ENCODE measurements at places on chromosomes 1 and 21. TPM values are rescaled to one million over a fixed set of nuclear protein-coding genes. Genes with fewer than 3 reads are reported as not detected.

DNA sequence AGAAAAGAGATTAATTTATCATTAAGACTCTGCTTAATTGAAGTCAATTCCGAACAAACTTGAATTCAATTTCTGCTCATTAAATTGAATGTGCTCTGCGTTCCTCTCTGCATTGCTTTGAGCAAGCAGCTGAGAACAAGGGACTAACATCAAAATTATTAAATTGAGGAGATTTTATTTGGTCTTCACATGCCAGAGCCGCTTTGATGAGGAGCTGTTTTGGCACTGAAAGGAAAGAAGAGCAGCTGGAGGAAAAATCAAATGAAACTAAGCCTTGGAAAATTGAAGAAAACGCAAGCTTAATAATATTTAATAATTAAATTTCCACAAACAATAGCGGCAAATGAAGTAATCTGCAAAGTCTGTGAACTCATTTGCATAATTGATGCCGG lies 222.0 kb upstream of the PKN2 start:
- peak; percentile 71 for DNase-seq

- DNase-seq = no peak
Observed at GRCh38 chr21:39134288-39134810, 48.9 kb downstream of the PSMG1 start.

DNA sequence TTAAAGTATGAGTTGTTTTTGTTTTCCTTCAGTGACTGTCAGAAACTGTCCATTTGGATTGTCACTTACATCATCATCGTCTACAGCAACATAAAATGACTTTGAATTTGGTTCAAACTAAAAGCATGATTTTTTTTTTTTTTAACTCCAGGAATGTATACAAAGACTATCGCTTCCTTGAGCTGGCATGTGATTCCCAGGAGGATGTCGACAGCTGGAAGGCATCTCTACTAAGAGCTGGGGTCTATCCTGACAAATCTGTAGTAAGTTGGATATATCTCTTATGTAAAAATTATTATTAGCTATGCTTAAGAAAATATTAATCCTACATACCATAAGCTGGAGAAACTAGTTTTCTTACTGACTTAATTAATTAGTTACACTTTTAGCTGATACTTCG lies 111.9 kb upstream of the C1orf105 start:
- no peak for DNase-seq

- DNase-seq = no peak
Observed at GRCh38 chr21:45583831-45584509, 41.7 kb upstream of the SLC19A1 start.

GRCh38 chr1:53237638-53238037 lies 680 bp downstream of the MAGOH start:
- no peak for DNase-seq

DNA sequence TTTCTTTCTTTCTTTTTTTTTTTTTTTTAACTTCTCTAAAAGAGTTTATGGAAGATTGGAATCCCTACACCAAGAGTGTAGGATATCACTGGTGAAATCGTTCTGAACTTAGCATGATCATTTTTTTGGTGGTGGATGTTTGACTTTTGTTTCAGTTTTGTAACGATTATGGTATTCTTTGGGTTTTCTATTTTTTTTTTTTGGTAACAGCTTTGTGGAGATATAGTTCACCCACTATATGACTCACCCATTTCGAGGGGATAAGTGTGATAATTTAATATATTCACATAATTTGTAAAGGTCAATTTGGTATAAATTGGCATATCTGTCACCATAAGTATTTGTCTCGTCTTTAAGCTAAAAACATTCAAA lies 29.2 kb downstream of the AGPAT3 start:
- no peak for DNase-seq

Gene RHCE
- polyA plus RNA-seq = 1.7 TPM

DNA sequence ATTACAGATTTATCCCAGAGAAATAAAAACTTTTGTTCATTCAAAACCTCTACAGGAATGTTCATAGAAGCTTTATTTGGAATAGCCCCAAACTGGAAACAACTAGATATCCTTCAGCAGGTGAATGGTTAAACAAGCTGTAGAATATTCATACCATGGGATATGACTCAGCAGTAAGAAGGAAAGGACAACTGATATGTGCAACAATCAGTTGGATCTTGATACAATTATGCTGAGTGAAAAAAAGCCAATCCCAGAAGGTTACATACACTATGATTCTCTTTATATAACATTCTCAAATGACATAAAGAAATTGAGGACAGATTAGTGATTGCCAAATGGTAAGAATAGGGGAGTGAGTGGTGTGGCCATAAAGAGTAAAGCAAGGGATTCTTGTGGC lies 376.7 kb downstream of the S1PR1 start:
- DNase-seq = no peak

Gene CNKSR1
- 24.0 TPM for polyA plus RNA-seq

Gene OR2T33
- polyA plus RNA-seq = not detected

Gene LAPTM5
- 25.3 TPM for polyA plus RNA-seq

- no peak for DNase-seq
Observed at GRCh38 chr1:172482044-172482443, 38.2 kb upstream of the PIGC start.

GRCh38 chr1:200317236-200317635 lies 92.6 kb downstream of the ZNF281 start:
- DNase-seq = no peak

Gene ARHGEF16
- 6.9 TPM for polyA plus RNA-seq

- DNase-seq = no peak
Observed at GRCh38 chr1:227888404-227889046, 59.2 kb downstream of the WNT9A start.

GRCh38 chr1:41749991-41750745 lies 168.6 kb downstream of the HIVEP3 start:
- no peak for DNase-seq

- DNase-seq = peak; percentile 34
Observed at GRCh38 chr1:93446837-93447451, 974 bp upstream of the FNBP1L start.

DNA sequence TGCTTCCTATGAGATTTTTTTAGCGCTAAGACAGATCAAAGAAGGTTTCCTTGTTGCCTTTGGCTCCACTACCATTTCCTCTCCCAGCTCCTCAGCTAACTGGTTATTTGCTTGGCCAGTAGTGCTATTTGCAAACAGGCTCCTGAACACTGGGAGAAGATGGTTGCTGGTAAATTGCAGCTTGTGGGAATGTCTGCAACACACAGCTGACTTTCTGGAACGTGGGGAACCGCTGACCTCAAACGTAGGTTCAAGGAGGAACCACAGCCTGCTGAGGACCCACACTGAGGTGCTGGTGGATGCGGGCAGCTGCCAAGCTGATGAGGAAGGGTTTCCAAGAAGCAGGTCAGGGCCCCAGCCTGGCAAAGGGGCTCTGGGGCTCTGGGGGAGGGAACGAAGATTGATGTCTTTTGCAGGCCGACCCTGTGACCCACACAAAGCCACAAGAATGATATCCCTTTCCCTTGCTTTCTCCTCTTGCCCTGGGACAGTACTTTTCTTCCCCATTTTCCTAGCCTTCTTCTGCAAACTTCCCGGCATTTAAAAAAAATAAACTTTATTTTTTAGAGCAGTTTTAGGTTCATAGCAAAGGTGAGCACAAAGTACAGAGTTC lies 24.8 kb downstream of the GNG4 start:
- DNase-seq = no peak

DNA sequence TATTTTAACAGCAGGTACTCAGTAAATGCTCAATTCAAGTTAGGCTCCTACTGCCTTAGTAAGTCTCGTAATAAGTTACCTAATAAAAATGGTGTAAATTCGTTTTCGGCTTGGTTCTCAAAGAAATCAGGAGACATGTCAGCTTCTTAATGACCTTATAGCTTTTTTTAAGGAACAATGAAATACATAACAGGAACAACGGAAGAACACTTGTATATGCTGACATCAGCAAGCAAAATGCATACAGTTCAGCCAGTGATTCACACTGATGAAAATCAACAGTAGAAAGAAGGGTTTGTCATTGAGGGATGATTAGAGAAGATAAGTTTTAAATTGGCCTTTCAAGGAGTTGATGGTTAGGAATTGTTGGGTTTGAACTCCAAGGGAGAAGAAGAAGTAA lies 13.3 kb downstream of the RPTN start:
- DNase-seq = no peak

Gene GREM2
- polyA plus RNA-seq = 4.0 TPM

- DNase-seq = no peak
Observed at GRCh38 chr1:169833179-169833901, 38.6 kb upstream of the METTL18 start.

Gene DEPDC1
- 10.8 TPM for polyA plus RNA-seq

DNA sequence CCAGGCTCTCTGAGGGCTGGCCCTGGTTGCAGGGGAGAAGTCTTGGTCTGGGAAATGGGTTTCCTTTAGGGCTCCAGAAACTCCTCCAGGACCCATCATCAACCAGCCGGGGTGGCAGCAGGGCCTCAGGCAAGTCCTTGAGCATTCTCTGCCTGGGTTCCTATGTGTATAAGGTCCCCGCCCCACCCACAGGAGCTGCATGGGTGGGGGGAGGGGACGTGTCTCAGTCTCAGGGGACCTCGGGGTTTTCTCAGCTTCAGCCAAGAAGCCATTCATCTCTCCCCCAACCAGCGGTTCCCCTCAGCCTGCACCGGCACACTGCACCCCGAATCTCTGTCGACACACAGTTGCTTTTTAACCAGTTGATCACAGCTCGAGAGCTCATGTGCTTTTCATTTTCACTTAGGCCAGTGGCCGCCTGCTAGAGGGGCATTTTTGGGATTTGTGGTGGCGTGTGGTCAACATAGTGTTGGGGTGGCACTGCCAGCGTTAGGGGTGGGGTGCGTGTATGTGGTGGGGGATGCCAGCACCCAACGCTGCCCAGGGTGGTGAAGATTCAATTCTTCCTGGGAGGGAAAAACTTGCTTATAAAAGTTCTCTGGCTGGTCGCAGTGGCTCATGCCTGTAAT lies 6.5 kb downstream of the RUNX3 start:
- DNase-seq = no peak

GRCh38 chr1:109183058-109183738 lies 30.5 kb upstream of the SARS1 start:
- no peak for DNase-seq

DNA sequence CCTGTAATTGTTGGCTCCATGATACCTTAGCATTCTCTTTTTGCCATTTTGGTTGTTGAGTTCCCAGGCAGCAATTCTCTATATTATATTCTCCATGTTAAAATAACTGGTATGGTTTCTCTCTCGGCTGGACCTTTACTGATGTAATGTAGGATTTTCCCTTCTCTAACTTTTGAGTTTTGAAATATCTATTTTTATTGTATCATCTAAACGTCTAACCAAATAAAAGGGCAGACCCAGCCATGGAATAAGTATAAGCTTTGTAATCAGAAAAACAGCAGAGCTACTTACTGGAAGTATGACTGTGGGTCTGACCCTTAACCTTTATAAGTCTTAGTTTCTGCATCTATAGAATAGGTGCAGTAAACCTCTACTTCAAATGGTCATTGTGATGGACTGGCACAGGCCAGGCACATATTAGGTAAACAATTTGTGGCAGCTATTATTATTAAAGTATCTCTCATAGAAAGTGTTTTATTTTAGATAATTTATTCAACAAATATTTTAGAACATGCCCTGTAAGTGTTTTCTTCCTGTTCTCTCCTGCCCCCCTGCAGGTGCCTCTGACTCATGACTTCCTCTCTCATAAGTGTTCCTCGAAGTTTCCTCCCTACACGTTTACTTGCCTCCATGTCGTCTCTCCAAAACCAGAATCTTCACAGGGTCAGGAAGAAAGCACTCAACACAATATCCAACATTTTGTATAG lies 224.9 kb upstream of the FGGY start:
- no peak for DNase-seq

DNA sequence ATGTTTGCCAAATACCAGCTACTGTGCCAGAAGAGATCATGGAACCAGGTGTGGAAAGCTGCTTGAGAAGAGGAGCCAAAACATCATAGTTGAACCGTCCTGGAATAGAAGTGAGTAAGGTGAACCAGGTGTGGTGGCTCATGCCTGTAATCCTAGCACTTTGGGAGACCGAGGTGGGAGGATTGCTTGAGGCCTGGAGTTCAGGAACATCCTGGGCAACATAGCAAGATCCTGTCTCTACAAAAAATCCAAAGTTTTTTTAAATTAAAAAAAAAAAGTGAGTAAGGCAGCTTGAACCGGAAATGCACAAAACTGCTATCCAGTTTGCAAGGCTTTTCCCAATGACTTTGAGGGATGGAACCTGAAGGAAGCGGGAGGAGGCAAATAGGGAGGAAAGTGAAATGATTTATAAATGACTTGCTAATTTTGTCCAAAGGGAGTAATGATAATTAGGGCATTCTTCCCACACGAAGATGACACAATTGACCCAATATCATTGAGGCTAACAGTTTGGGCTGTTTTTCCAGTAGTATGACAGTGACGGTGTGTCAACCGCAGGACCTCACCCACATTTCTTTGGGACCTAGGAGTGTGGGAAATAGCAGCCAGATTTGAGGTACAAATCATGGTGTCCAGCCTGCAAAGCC lies 1.5 kb upstream of the CNN3 start:
- DNase-seq = no peak

Gene FAM131C
- polyA plus RNA-seq = 0.24 TPM

Gene XCL2
- polyA plus RNA-seq = 0.53 TPM

Gene S100A16
- 135 TPM for polyA plus RNA-seq

- no peak for DNase-seq
Observed at GRCh38 chr1:194367121-194367520, 1180.7 kb upstream of the B3GALT2 start.

Gene OR6N1
- polyA plus RNA-seq = not detected

GRCh38 chr21:33412832-33413519 lies 9.8 kb downstream of the IFNGR2 start:
- DNase-seq = no peak

GRCh38 chr1:184945029-184945428 lies 29.3 kb downstream of the NIBAN1 start:
- DNase-seq = no peak

- no peak for DNase-seq
Observed at GRCh38 chr1:54782588-54782987, 18.3 kb upstream of the PARS2 start.

DNA sequence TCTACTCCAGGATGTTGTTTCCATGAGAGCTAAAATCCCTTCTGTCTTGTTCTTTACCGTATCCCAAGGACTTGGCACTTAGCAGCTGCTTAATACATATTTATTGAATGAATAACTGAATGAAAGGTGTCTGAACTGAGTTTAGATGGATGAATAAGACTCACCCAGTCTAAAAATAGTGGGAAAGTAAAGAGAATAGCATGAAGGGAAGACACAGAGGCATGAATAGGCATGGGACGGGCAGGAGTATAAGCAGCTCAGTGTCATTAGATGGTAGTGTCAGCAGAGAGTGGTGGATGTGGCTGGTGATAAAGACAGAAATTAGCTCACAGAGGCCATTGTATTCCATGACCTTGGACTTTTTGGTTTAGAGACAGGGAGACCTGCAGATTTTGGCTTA lies 9.2 kb downstream of the IL12RB2 start:
- no peak for DNase-seq

GRCh38 chr1:19203440-19203839 lies 6.6 kb downstream of the UBR4 start:
- DNase-seq = no peak

DNA sequence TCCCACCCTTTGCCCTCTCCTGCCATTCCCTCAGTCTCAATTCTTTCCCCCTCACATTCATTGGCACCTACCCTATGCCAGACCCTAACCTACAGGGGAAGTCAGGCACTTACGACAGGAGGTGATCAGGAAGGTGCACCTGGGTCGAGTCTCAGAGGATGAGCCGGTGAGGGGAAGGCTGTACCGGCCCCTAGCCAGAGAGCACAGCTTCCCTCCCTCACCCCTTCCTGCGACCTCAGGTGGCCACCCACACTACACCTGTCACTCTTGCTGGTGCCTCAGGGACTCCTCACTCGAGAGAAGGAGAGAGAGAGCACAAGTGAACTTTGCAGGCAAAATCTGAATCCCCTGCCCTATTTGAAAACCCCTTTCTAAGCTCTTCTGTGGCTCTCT lies 1.7 kb upstream of the MYOM3 start:
- DNase-seq = no peak

- no peak for DNase-seq
Observed at GRCh38 chr1:2894381-2895041, 93.0 kb upstream of the TTC34 start.
